ENCODE measurements at places on chromosomes 16 and 17.

- DNase-seq = no peak
Observed at GRCh38 chr16:71848622-71849021, 2.8 kb downstream of the ATXN1L start.

DNA sequence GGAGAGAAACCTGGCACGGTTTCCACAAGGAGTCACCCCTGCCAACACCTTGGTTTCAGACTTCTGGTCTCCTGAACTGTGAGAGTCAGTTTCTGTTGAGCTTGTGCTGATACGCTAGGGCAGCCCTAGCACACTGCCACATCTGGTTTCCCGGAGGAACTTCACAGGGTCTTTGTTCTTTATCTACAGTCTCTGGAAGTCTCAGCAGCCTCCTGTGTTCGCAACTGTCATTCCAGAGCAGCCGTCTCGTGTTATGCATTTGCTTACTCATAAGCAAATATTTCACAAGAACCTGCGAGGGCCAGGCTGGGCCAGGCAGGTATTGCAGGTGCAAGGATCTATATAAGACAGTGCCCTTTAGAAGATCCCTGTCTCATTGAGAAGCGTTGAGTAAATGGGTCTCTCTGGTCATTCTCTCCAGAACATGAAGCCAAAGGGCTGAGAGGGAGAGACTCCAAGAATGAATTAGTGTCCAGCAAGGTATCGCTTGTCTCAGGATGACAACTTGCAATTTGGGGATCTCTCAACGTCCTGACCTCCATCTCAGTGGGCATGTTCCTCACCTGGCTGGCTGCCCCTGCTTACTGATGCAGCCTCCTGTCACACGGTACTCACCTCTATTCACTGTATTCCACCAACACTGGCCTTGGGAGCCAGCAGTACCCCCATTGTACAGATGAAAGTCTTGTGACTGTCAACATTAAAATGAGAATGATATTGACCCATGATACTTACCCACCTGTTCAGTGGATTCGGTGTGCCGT lies 141.2 kb downstream of the WWOX start:
- DNase-seq = no peak

DNA sequence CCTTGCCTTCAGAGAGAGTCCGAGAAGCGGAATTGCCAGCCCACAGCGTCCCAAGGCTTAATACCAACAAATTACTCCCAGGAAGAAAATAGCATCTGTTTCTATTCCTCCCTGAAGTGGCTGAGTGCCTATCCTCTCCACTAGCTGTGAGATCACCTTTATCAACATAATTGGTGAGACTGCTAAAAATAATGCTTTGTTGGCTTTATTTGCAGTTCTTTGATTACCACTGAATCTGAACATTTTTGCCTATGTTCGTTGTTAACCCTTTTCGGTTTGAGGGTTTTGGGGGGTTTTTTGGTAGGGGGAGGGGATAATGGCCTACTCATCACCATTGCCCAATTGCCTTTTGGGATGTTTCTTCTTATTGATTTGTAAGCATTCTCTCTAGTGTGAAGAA lies 31.0 kb downstream of the MMP15 start:
- DNase-seq = no peak

GRCh38 chr16:8032406-8032805 lies 557.9 kb downstream of the TMEM114 start:
- no peak for DNase-seq

GRCh38 chr17:43570518-43570928 lies 24.4 kb upstream of the ETV4 start:
- no peak for DNase-seq

DNA sequence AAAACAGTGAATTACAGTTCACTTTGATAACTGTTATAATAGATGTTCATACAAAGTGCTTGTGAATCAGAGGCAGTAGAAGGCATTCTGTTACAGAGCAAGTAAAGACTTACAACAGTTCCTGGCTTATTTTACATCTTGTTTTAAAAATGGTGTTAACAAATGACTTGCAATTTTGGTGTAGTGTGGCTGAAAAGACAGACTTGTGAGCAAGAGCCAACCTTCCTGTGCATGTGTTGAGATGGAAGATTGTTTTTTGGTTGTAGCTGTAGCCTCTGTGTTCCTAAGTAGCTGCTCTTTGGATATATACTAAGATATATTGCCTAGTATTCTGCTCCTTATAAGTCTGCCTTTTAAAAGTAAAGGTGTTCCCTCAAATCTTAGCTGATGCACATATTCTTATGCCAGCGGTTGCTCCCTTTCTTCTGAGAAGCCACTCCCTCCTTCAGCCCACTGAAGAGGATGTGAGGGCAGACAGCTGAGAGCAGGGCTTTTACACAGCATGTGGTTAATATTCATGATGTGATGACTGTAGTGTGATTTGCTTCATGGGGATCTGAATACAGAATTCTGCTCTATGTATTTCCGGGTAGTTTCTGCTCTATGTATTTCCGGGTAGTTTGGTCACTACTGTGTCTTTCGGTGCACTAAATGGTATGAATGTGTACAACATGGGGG lies 182.3 kb downstream of the PHKB start:
- no peak for DNase-seq

DNA sequence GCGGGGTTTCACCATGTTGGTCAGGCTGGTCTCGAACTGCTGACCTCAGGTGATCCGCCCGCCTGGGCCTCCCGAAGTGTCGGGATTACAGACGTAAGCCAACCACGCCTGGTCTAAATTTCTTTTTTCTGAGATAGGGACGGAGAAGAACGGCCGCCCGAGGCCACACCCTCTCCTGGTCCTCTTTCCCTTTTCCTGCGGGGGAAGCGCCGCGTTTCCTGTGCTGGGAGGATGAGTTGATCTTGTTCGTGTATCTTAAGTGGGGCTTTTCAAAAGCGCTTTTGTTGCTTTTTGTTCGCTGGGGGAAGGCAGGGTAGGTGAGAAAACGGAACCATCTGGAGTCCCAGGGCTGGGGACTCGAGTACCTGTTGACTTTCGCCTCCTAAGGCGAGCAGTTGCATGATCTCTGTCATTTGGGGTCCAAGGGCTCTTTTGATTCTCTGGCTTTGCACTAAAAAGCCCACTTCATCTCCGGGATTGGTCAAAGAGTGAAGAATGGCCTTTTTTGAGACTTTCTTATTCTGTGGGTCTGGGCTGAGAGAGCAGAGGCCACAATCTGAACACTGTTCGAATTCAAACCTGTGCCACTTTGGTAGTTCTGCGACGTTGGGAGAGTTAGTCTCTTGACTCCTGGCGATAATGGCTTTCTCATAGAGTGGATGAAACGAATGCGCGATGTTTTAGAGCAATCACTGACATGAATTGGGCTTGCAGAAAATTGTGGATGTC lies 1.3 kb downstream of the FUS start:
- no peak for DNase-seq

GRCh38 chr17:20278805-20279204 lies 188.5 kb downstream of the LGALS9B start:
- DNase-seq = no peak

DNA sequence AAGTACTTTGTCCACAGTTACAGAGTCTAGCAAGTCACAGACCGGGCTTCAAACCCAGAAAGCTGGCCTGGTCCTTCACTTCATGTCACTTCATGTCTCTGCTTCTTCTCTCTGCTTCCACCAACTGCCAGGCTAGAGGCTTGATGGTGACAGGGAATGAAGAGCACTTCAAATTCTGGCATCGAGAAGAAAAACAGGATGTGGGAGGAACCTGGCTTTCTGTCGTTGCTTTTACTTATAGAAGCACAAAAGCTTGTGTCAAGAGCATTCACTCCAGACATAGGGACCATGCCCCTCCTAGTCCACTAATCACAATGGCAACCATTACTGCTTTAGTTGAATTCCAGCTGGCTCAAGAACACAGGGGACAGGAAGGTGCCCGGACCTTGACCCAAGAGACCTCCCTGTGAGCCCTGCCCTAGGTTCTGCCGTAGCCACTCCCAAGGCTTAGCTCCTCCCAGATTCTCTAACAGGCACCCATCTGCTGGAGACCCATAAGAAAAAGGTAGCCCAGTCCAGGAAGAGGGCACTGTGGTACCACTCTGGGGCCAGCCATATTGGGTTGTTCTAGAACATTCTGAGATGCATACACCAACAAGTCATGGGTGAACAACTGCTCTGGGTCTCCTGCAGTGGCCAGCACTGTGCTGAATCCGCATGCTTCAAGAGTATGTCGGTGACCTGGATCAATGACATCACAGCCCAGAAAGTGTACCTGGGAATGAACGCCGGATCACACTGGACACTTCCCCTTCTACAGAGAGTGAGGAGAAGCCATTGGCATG lies 181.8 kb downstream of the C16orf95 start:
- DNase-seq = no peak

DNA sequence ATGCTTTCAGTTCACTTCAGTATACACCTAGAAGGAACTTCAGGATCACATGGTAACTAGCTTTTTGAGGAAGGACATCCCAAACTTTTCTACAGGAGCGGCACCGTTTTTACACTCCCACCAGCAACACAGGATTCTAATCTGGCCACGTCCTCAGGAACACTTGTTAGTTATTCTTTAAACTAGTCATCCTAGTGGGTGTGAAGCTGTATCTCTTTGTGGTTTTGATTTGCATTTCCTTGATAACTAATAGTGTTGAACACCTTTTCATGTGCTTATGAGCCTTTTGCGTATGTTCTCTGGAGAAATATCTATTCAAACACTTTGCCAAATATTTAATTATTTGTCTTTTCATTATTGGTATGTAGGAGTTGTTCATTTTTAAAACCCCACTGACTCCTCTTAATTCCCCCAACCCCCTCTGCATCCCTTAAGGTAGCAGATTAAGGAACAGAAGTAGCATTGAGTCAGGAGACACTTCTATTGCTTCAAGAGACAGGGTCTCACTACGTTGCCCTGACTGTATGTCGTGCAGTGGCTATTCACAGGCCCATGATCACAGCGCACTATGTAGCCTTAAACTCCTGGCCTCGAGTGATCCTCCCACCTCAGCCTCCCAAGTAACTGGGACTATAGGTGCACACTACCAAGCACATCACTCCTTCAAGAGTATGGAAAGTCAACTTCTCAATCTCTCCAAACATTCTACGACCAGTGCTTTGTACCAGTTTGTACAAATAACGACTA lies 25.4 kb downstream of the YWHAE start:
- no peak for DNase-seq

- no peak for DNase-seq
Observed at GRCh38 chr17:67747681-67748235, 30.0 kb downstream of the NOL11 start.

- no peak for DNase-seq
Observed at GRCh38 chr17:8611619-8612298, 18.8 kb downstream of the MYH10 start.

DNA sequence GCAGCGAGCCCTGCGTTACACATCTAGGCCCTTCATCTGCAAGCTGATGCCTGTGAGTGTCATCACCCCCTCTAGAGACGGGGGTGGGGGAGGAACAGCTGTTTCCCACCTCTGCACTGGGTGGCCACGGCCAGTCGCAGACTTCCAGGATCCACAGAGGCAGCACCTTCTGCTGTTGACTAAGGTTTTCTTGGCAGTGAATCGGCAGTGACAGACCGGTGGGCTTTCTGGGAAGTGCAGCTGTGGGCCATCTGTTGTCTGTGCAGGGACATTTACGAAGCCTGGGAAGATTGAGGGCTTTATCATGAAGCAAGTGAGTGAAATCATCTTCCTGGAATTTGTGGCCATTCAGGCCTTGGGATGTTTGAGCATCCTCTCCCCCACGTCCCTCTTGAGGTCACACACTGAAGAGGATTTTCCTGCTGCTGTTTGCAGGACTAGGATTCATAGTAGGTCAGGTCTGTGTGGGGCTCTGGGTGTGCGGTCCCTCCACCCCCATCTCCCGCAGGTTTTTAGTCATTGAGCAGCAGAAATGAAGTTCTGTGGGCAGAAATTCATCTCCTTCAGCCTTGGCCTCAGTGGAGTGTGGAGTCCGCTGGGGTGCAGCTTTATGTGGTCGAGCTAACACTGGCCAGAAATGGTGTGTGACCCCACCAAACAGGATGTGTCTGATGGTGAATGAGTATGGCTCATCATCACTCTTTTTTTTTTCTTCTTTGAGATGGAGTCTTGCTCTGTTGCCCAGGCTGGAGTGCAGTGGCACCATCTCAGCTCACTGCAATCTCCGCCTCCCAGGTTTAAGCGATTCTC lies 12.0 kb downstream of the PGS1 start:
- DNase-seq = no peak

- no peak for DNase-seq
Observed at GRCh38 chr17:82668024-82668630, 19.9 kb upstream of the WDR45B start.

- DNase-seq = no peak
Observed at GRCh38 chr17:19328441-19329061, 34.0 kb downstream of the B9D1 start.

- no peak for DNase-seq
Observed at GRCh38 chr17:74430706-74431567, 951 bp upstream of the GPRC5C start.

GRCh38 chr16:263182-263774 lies 12.5 kb downstream of the RGS11 start:
- no peak for DNase-seq

GRCh38 chr17:61338000-61338798 lies 61.4 kb upstream of the TBX2 start:
- no peak for DNase-seq

GRCh38 chr17:45103269-45103795 lies 29.0 kb downstream of the PLCD3 start:
- DNase-seq = no peak

GRCh38 chr17:7355053-7355452 lies at the start of gene TMEM95:
Gene TMEM95, plus strand, starts transcription at chr17:7355156. Its CDS starts 49 bp downstream, at chr17:7355205.
- DNase-seq = no peak

- DNase-seq = no peak
Observed at GRCh38 chr16:51637770-51638094, 486.7 kb upstream of the SALL1 start.

DNA sequence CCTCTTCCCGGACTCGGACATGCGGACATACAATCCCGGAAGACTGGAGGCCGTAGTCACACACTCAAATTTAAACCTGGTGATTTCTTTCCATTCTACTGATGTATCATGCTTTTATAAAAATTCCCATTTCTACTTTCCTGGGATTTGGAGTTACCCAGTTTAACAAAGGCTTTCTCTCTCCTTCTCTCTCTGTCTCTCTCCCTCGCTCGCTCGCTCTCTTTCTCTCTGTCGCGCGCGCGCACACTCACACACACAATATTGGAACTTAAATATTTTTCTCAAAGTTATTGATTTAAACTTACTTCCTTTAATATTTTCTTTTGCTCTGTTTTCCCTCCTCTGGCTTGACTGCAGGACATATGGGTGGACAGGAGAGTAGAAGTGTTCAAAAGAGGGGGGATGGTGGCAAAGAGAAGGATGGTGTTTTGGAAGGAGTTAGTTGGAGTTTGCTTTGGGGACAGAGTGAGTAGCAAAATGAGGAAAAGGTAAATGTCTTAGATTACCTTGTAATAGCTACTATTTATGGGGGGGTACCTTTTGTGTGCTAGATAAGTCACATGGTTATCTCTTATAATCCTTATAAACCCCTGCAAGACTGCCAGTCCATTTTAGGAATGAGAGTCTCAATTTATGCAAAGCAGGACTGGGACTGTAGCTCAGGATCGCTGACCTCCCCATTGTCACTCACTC lies 878 bp upstream of the TRIM25 start:
- DNase-seq = no peak

Data from cortex of kidney (tissue), 1 donor.